Left ventricle myocardium inferior (tissue), 1 donor: ENCODE measurements at places on chromosomes 5 and 9. TPM values are rescaled to one million over a fixed set of nuclear protein-coding genes. Genes with fewer than 3 reads are reported as not detected.

DNA sequence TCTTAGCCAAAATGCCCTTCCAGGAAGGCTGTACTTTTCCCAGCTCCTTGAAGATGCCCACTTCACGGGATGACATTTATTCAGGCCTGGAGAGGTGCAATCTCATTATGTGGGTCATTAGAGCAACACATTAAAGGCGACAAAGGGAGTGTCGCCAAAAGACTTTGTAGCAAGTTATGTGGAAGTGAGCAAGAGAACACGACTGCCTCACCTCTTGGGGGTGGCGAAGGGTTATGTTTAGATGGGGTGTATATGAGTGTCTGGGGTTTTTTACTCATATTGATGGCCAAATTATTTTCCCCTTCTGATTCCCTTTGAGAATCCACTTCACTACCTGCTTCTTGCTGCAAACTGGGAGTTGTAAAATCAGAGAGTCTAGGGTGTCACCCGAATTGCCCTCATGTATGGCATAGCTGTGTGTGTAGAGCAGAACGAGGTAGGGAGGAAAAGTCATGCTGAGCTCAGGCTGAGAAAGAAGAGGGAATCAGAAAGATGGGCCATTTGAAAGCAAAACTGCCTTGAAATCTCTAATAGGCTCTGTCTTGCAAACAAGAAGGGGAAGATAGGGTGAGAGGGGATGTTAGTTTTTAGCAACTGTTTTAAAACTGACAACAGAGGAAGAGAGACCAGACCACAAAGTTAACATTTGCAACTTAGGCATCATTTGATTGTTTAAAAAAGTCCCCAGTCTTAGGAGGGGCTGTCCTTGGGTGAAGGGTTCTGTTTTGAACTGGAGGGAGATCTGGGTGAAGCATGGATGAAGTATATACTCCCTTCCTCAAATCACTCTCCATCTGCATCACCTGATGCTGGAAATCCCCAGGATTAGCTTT is 97.1 kb upstream of the IL12B start:
- no peak for DNase-seq
- H3K27me3 ChIP-seq = no peaks in the 10 kb centered on the region

GRCh38 chr9:72753266-72753893 is 199.5 kb downstream of the ALDH1A1 start:
- no peaks in the 10 kb centered on the region for H3K27me3 ChIP-seq
- H3K36me3 ChIP-seq = no peaks in the 10 kb centered on the region
- no peak for DNase-seq
- H3K27ac ChIP-seq = no peak overlapping the region
- H3K4me3 ChIP-seq = no peak overlapping the region

GRCh38 chr5:119200795-119201194 is 129.9 kb downstream of the DMXL1 start:
- H3K27ac ChIP-seq = no peak overlapping the region
- H3K27me3 ChIP-seq = no peaks in the 10 kb centered on the region
- no peak overlapping the region for H3K4me3 ChIP-seq
- peaks cover 81% of the 10 kb centered on the region for H3K36me3 ChIP-seq
- H3K4me1 ChIP-seq = no peaks in the 10 kb centered on the region
- DNase-seq = no peak

Gene GKAP1
- total RNA-seq = 22.5 TPM

Gene CORO2A
- 0.14 TPM for total RNA-seq

Gene RNF183
- total RNA-seq = not detected
